ENCODE measurements at places on chromosomes 3 and 15.
A peak's percentile ranks its signal among the peaks of the same experiment; 100 is the strongest.

DNA sequence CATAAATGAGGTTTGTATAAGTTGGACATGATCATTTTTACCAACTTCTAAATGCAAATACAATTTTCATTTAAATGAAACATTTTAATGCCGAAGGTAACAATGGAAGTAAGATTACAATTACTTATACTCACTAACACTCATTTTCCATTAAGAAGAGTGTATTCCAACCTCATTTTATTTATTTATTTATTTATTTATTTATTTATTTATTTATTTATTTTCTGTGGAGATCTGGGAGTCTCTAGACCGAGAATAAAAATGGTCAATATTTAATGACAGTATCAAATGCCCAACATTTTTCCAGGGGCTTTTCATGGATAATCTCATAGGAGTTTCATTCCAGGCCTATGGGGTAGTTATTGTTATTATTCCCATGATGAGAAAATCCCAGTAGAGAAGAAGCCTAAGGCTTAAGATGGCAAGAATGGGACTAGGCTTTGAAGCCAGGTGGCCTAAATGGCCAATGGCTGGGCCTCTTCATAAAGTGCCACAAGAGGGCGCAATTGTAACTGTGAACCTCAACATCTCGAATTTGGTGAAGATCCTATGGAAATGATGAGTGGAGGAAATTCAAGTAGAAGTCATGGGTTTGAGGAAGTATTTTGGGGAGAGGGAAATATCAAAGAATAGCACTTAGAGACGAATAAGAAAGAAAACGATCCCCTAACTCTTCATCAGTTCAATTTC is 21.3 kb downstream of the VGLL3 start:
- DNase-seq: peak; percentile 47

DNA sequence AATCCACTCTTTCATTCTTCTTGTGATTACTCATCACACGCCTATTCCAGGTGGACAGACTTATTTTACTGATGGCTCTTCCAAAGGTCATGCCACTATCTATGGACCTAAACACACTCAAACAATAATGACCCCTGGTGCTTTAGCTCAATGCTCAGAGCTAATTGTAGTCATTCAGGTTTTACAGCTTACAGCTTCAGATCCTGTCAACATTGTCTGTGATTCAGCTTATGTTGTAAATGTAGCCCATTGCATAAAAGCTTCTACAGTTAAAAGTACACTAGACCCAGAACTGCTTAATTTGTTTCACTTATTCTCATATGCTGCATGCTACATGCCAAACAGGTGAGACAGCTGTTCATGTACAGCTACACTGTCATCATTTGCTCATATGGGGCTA is 49.2 kb downstream of the LSM3 start:
- DNase-seq: no peak

GRCh38 chr3:188747489-188747888 is 424.3 kb upstream of the TPRG1 start:
- no peak for DNase-seq

DNA sequence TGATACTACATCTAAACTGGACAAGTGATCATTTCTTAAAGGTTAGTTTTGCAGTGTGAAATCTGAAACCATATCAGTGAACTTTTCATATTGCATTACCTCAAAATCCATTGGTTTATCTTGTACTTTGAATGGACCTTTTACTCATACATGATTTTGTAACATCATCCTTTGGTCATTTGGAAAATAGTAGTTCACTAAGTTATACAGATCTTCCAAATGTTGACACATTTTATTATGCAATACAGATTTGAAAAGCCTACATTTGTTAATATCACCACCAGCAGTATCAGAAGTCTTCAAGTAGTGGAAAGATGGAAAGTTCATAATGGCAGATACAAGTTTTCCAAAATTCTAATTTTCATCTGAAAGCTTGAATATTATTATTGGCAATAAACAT is 64.0 kb upstream of the CDV3 start:
- no peak for DNase-seq

DNA sequence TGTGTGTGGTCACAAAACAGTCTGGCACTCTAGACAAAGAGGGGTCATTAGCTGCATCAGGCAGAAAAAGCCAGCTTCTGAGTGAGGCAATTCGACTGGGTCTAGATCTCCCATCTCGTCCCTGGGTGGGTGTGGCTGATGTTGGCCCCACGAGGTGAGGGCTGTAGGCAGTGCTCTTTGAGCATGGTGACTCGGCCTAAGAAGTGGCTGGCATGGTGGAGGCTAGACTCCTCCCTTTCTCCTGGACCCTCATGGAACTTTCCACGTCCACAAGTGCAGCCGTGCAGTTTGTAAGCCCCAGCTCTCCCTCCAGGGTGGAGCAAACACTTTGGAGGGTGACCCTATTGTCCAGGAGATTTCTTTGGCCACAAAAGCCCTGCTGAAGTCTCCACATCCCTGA is 134.1 kb downstream of the OPA1 start:
- no peak for DNase-seq

DNA sequence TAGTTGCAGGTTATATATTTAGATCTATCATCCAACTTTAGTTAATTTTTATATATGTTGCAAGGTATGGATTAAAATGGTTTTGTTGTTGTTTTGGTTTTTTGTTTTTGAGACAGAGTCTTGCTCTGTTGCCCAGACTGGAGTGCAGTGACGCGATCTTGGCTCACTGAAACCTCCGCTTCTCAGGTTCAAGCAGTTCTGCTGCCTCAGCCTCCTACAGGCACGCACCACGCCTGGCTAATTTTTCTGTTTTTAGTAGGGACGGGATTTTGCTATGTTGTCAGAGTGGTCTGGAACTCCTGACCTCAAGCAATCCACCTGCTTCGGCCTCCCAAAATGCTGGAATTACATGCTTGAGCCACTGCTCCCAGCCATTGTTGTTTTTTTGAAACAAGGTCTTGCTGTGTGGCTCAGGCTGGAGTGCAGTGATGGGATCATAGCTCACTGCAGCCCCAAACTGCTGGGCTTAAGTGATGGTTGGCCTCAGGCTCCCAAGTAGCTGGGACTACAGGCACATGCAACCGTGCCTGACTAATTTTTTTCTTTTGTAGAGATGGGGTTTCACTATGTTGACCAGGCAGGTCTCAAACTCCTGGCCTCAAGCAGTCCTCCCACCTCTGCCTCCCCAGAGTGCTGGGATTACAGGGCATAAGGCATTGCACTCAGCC is 92.0 kb downstream of the ZNF609 start:
- DNase-seq: no peak

DNA sequence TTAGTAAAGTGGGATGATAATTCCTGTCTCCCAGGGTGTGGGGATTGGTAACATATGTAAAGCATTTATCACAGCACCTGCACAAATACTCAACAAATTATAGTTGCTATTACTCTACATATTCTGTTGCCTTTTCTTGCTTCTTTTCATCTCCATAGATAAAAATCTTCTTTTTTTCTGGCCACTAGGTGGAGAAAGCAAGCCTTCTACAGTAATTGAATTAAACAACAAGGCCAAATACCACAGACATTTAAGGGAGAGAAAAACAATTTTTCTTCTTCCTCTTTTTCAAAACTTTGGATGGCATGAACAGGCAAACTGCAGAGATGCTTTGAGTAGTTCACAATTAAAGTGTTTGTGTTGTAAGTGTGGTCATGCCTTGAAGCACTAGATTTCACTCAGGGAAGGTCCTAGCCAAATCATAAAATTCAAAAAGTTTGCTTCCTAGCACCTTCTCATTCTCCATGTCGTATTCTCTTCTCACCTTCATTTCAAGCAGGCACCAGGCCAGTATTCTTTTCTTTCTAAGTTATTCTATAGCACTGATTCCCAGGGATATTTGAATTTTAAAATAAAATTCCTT is 493.4 kb upstream of the TGFBR2 start:
- DNase-seq: peak; percentile 79

DNA sequence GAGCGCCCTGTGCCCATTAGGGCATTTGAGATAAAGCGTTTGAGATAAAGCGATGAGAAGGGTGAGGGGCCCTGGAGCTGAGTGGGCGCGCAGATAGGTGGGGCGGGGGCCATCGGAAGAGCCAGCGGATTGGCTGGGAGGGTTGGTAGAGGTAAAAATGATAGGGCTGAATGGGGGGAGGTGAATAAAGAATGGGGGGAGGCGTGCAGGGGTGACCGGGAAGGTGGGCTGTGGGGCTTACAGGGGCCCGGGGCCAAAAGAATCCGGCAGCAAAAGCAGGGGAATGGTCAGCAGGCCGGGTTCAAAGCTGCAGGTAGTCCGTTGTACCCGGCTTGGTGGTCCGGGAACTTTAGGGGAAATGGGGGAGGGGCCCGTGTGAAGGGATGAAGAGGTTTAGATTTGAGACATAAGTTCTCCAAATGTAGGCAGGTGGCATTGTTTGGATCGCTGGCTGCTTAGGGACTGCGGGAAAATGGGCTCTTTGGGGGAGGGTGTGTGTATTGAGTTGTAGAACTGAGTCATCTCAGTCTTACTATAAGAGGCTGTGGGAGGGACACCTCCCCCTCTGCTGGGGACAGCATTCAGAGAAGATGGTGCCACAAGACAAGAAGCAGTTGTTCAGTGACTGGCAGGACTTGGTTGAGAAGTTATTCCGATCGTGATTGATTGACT is 610 bp downstream of the ARID3B start:
- peak; percentile 82 for DNase-seq

- no peak for DNase-seq
Measured at GRCh38 chr3:170889132-170889531, 19.1 kb upstream of the RPL22L1 start.

GRCh38 chr3:197258168-197258755 is 40.1 kb downstream of the DLG1 start:
- DNase-seq: no peak

- no peak for DNase-seq
Measured at GRCh38 chr3:103810167-103810566, 1375.4 kb downstream of the ZPLD1 start.

DNA sequence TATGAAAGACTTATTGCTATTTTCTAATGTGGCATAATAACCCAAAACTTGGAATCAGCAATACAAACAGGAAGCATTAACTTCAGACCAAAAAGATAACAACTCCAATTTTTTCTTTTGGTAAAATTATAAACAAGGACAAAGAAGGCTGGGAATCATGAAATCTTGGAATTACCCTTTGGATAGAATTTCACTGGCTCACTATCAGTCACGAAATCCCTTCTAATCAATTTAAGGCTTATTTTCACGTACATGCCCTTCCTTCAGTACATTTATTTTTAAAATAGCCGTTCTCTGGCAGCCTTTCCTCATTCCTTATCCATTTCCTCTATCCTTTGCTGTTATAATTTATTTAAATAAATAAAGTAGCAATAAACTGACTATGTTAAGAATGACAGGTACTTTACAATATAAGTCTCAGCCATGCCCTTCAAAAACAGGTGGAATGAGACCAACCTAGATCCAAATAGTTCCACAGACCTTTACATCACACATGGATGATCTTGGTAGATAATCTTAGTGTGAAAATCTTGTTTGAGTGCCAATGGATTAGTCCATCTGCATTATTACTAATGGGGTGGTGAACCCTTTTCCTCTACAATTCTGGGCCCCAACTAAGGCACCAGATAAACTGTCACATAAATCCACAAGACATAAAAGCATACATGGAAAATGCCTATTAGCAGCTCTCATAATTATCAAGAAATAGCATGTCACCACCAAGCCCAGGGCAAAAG is 38.9 kb downstream of the ABI3BP start:
- DNase-seq: no peak

DNA sequence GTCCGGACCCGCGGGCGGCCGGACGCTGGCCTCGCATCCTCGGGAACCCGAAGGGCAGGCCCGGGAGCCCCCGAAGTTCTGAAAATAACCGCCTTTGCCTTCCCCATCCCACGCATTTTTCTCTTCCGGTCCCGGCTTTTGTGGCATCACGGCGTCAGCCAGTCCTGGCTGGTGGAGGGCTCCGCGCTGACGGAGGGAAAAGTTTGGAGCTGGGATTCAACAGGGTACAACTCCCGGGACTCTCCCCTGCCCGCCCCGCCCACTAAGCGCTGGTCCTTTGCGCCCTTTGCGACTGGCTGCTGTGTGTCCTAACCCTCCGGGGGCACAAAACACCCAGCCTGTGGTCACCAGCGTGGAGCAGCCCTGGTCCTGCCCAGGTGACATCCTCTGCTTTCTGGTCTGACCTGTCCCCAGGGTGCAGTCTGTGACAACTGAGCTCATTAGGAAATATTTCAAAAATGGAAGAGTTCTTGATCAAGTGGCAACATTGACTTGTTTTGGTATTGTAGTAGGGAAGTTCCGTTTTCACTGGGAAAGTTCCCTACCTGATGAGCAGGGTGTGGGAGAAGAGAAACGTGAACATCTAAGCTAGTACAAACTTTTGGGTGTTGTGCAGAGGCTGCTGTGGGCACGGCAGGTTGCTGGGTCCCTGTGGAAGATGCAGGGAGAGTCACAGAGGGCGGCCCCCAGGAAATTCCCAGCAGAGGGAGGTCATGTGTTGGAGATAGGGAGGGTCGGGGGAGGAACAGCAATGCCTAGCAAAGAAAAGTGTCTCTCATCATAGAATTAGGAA is 775 bp downstream of the ARNT2 start:
- DNase-seq: no peak

DNA sequence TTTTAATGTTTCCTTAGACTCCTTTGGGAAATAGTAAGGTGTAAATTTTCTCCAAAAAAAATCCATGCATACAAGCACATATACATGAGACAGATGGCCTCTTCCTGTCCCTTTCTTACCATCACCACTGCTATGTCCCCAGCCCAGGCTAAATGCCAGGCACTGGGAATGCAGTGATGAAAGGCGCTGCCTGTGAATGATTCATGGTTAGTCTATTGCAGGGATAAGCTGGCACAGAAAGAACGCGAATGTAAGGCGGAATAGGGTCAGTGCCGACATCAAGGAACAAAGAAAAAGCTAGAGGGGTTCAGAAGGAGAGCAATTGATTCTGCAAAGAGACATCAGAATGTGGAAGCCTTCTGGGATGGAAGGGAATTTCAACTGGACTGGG is 36.2 kb upstream of the CFAP161 start:
- DNase-seq: no peak

GRCh38 chr15:85828874-85829273 is 34.1 kb upstream of the KLHL25 start:
- DNase-seq: no peak

DNA sequence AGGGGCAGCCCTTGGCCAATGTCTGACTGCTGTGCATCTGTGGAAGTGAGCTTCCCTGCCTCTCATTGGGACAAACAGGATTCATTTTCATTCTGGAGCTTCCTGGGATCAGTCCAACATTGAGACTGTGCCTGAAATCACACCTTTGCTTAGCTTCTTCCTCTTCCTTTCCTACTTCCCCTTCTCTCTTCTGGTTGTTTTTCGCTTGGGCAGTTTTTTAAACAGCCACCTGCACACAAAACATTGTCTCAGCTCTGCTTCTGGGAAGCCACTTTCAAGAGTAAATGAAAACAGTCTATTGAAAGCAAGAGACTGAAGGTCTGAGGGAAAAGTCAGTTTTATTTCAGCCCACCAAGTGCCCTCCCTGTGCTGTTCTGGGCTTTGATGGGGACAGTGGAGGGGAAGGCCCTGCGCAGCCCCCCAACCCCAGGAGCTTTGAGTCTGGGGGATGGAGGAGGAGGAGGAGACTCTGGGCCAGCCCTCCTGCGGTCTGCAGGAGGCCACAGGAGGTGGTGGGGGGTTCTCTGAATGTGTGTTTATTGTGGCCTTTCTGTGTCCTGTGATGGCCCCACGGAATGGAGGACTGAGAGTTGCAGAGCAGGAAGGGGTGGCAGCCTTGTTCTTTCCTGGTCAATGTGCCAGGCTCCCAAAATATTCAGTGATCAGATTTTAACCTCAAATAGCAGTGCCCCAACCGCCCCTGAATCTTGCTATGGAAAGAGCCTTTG is 7.8 kb upstream of the ISLR2 start:
- DNase-seq: no peak

GRCh38 chr3:69092030-69092516 is 7.3 kb downstream of the ARL6IP5 start:
- peak; percentile 60 for DNase-seq

Data from inflammatory macrophage (primary cell).